Left cardiac atrium (tissue), 4 donors: ENCODE measurements at places on chromosomes 1 and 21. TPM values are rescaled to one million over a fixed set of nuclear protein-coding genes. Genes with fewer than 3 reads are reported as not detected.
A peak's percentile ranks its signal among the peaks of the same experiment; 100 is the strongest.

DNA sequence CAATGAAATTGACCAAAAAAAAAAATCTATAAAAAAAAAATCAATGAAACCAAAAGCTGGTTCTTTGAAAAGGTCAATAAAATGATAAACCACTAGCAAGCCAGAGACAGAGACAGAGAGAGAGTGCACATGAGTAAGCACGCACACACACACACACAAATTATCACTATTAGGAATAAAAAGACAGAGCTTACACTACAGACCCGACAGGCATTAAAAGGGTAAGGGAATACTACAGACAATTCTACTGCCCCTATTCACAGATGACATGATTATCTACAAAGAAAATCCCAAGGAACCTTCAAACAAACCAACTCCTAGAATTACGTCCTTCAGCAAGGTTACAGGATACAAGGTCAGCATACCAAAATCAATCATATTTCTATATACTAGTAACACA, 38.6 kb downstream of the TARBP1 start:
- no peak for DNase-seq

GRCh38 chr21:37688952-37689659, 227.2 kb downstream of the KCNJ6 start:
- no peak for DNase-seq

DNA sequence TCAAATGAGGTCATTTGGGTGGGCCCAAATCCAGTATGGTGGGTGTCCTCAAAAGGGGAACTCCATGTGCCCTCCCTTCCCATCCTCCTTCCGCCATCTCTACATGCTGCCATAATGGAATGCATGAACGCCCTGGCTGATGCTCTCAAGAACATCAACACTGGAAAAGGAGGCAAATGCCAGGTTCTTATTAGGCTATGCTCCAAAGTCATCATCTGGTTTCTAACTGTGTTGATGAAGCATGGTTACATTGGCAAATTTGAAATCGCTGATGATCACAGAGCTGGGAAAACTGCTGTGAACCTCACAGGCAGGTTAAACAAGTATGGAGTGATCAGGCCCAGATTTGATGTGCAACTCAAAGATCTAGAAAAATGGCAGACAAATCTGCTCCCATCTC, 16.6 kb upstream of the TRIM45 start:
- DNase-seq: no peak

- DNase-seq: no peak
Observed at GRCh38 chr1:220093361-220094015, 444 bp upstream of the IARS2 start.

- no peak for DNase-seq
Observed at GRCh38 chr1:109293026-109293425, 10.1 kb upstream of the PSRC1 start.

- no peak for DNase-seq
Observed at GRCh38 chr1:156430866-156431265, 61.9 kb downstream of the RHBG start.

DNA sequence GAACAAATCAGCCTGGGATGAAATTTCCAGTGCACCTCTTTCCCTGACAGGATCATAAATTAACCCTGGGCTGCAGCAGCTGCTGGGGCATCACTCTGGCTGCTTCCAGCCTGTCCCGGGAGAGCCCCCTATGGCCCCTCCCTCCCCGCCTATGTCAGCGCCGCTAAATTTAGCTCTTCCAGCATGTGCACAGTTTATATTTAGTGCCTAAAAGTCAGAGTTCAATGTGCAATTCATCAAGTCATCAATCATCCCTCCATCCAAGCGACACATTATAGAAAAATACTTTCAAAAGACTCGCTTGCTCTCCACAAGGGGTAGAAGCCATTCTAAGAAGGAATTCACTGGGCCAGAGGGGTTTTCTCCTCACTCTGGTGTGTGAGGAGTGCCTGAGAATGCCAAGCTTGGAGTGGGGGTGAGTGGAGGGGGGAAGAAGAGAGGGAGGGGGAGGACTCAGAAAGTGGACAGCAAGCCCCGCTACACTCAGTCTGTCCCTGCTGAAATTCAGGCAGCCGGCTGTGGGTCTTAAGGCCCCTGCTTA, 37.4 kb downstream of the XCL1 start:
- peak; percentile 44 for DNase-seq

GRCh38 chr1:11634365-11635192, 19.6 kb downstream of the FBXO2 start:
- DNase-seq: no peak

DNA sequence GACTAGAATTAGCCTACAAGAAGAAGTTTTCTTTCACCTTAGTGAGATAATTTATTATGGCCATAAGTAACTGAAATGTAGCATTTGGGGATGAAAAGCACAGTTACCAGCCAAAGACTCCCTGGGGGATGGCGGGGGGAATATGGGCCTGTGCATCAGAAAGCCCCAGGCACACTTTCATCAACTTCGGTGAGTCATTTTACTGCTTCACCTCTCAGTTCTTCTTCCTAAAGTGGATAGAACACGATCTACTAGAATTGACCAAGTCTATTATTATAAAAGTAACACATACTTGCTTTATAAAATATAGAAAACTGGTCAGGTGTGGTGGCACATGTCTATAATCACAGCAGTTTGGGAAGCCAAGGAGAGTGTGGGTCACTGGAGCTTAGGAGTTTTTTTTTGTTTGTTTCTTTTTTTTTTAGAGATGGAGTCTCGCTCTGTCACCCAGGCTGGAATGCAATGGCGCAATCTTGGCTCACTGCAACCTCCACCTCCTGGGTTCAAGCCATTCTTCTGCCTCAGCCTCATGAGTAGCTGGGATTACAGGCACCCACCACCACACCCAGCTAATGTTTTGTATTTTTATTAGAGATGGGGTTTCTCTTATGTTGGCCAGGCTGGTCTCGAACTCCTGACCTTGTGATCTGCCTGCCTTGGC, 141.8 kb downstream of the ZZZ3 start:
- DNase-seq: no peak

DIO1 gene
- total RNA-seq: not detected

SNX27 gene
- total RNA-seq: 32.3 TPM

HES3 gene
- total RNA-seq: not detected

C1orf74 gene
- total RNA-seq: 1.8 TPM

DISC1 gene
- total RNA-seq: 5.0 TPM

TBCE gene
- 10.8 TPM for total RNA-seq

SYT14 gene
- not detected for total RNA-seq
